ENCODE measurements at places on chromosomes 4 and X.
A peak's percentile ranks its signal among the peaks of the same experiment; 100 is the strongest.

DNA sequence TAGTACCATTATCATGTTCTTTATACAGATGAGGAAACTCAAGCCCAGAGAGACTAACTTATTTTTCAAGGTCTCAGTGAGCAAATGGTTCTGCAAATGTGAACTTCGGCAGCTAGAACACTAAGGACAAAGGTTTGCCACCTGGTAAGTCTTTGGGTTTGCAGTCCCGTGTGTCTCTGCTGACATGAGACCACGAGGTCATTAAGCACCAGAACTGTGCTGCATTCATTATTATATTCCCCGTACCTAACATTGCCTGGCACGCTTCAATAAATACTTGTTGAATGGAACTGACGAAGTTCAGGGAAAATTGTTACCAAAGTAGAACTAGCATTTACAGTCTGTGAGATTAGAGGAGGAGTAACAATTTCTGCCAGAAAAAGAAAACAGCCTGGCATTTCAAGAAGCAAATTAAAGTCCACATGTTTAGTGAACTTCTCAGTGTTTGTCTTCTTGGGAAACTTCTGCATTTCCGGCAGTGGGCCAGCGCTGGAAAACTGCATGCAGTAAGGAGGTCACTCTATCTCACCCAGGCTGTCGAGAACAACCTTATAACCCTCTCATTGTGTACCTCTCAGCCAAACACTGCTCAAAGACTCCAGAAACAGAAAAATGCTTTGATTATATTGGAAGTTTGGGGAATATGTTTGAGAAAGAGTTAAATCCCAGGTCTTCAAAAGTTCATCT is 67.4 kb upstream of the CPEB2 start:
- no peak for DNase-seq

GRCh38 chr4:142959173-142959572 is 113.1 kb upstream of the INPP4B start:
- peak; percentile 28 for DNase-seq

GRCh38 chr4:55749666-55750065 is 69.9 kb upstream of the EXOC1L start:
- no peak for DNase-seq

- DNase-seq = peak; percentile 33
Measured at GRCh38 chr4:88706574-88706973, 8.9 kb upstream of the NAP1L5 start.

- no peak for DNase-seq
Measured at GRCh38 chr4:170229006-170229405, 139.2 kb upstream of the AADAT start.

DNA sequence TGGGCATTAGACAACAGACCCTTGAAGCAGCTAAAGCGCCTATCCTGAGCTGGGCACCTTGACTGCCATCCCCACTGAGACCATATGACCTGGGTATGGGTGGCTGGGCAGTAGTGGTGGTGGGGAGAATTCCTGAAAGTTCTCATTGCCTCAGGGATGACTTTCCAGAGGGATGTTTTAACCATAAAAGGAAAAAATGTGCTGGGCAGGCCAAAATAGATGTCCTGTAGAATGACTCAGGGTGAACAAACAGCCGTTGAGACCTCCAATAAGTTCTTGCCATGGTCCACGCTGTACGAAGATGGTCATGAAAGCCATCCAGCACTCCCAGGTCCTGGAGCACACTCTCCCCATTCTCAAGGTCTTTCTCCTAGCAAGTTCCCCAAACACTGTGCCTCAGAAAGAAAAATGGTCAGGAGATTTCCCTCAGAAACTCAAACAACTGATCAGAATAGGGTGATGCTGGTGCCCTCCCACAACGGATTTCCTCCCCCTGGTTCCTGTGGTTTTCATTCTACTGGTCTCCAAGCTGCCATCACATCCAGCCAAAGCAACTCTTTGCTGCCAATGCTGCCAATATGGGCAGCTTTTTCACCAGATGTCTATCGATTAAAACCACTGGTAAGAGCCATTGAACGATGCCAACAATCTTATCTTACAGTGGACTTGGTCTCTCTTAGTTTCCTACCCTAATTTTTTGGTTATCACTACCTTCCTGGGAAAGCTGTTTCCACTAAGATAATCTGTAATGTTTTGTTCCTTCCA is 11.2 kb downstream of the CDKN2AIP start:
- DNase-seq = no peak

DNA sequence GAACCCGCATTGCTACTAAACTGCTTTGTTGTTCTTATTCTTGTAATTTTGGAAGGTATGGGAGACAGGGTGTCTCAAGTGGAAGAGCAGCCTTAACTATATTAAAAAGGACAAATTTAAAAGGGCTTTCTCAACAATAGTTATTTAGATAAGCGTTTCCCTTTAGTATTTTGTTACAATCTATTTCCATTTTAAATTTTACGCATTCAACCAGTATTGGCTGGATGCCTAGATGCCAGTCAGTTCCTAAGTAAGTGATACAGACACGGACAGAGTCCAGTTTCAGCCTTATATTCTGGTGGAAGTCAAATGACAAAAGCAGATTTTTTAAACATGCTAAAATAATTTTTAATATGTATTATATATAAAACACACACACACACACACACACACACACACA is 28.3 kb downstream of the FAT1 start:
- DNase-seq = no peak

- DNase-seq = no peak
Measured at GRCh38 chr4:21763855-21764254, 184.7 kb downstream of the KCNIP4 start.

- DNase-seq = no peak
Measured at GRCh38 chr4:8610858-8611616, 18.5 kb downstream of the CPZ start.

DNA sequence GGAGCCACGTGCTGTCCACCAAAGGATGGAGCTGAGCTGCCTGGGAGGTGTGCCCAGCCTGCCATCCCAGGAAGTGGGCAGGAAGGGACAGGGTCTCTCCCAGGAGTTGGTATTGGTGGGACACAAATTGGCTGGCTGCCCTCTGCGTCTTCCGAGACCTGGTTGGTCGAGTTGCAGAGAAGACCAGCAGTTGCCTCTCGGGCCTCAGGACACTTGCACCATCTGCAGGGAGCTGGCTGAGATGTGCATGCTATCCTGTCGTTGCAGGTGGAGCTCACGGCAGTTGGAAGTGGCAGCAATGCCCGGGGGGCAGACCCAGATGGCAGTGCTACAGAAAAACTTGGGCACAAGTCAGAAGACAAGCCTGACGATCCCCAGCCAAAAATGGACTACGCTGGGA is 30.2 kb downstream of the BCORL1 start:
- DNase-seq = no peak

GRCh38 chr4:14168919-14169318 is 541.4 kb upstream of the BOD1L1 start:
- peak; percentile 82 for DNase-seq

GRCh38 chr4:90181644-90182043 is 54.5 kb downstream of the CCSER1 start:
- DNase-seq = no peak

- DNase-seq = no peak
Measured at GRCh38 chr4:41579043-41579442, 41.1 kb downstream of the LIMCH1 start.

DNA sequence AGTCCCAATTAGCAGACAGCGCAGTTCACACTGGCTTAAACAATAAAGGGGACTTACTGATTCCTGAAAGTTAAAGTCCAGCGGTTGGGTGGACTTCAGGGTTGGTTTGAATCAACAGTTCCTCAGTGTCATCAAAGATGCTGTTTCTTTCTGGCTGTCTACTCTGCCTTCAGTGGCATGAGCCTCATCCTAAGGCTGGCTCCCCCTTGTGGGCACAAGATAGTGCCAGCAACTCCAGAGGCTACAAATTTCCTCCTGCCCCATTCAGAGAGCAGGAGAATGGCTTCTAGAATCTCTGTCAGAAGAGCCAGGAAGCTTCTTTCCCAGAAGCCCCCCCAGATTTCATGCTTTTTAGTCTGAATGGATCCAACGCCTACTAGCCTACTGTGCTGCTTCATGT is 82.4 kb upstream of the MTM1 start:
- no peak for DNase-seq

GRCh38 chrX:52280812-52281211 is 88.0 kb upstream of the XAGE2 start:
- DNase-seq = no peak

GRCh38 chr4:109953556-109953955 is 40.9 kb downstream of the EGF start:
- no peak for DNase-seq

- DNase-seq = no peak
Measured at GRCh38 chr4:19348746-19349145, 903.0 kb upstream of the SLIT2 start.

DNA sequence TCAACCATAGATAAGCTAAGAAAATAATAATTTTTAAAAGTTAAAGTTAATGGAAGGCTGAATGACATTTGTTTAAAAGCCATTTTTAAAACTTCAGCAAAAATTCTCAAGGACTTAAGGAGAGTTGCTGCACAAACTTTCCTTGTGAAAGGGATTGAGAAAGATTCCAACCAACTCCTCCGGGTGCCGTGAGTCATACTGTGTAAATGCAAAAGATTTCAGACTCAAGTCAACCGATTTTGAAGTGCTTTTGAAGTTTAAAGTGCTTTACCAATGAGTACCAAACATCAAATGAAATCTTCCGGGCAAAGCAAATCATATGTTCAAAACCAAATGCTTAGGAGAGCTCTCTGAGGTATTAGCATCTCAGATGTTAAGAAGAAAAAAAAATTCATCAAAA is 31.4 kb downstream of the VCX2 start:
- DNase-seq = peak; percentile 5

GRCh38 chr4:69984030-69984443 is 11.7 kb upstream of the STATH start:
- DNase-seq = peak; percentile 66

- DNase-seq = no peak
Measured at GRCh38 chr4:155837203-155837796, 28.8 kb downstream of the ASIC5 start.

DNA sequence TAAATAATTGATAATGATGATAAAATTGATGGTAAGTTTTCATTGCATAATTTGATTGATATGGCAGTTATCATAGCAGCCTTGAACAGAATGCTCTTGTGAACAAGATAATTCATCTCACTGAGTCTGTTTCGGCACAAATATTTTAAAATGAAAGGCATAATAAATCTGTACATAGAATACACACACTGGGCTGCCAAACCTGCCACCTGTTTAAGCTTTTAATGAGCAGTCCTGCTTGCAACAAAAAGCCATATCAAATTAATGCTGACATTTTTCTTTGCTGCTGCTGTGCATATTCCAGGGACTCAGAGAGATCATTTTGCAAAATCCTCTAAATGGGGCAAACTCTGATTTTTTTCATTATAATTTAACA is 201.1 kb downstream of the ARHGAP24 start:
- no peak for DNase-seq

- DNase-seq = no peak
Measured at GRCh38 chr4:173332021-173332487, 2.1 kb downstream of the HMGB2 start.

GRCh38 chrX:124651031-124651430 is 304.7 kb downstream of the SH2D1A start:
- DNase-seq = no peak

DNA sequence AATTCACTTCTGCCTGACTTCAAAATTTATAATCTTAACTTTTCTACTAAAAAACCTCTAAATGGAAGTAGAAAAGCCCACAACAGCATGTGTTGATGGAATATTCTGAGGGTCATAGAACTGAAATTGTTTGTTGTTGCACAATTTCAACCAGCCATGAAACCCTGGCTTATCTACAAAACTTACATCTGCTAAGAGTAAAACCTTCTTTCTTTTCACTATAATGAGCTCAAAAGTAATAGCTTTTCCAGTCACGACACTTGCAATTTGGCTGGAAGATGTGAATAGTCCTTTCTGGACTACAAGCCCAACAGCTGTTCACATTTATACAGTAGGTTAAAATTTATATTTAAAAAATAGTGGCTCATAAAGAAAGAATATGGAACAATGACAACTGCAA is 250.0 kb downstream of the GPAT3 start:
- no peak for DNase-seq

DNA sequence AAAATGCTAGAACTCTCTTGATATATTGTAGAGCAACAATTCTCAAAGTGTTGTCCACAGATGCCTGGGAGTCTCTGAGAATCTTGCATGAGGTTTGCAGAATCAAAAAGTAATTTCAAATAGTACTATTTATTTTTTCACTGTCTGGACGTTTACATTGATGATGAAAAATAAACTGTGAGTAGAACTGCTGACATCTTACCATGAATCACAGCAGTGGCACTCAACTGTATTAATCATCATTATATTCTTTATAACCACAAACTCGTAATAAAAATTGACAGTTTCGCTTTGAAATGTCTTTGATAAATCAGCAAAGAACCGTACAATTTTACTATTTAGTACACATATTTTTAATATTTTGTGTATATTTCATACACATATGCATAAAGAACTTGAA is 94.5 kb downstream of the NAF1 start:
- DNase-seq = no peak

DNA sequence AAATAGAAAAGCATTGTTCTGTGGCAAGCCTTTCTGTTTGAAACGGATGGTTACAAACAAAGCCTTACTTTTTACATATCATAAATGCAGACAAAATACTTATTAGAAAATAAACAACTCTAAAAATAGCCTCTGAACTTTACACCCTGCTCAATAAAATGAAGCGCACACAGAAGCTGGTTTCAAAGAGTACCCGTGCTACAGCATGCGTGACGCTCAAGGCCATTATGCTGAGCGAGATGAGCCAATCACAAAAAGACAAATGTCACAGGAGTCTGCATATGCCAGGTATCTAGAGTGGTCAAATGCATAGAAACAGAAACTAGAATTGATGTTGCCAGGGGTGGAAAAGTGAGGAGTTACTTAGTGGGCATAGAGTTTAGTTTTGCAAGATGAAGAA is 326.5 kb upstream of the GATB start:
- DNase-seq = no peak

DNA sequence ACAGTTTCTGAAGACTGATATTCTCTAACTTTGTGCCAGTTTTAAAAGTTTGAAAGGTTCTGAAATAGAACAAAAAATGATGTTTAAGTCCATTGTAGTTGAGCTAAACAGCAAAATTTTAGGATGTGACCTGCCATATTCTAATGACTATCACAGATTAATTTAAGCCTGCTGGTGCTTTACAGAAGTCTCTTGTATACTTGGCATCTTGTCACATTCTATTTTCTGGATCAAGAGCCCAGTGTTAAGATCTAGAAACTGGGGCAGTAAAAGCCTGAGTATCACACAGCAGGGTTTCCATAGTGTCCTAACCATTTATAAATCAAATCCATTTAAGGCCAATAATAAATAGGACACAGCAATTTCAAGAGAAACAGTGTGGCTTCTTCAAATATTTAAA is 12.4 kb downstream of the FSTL5 start:
- no peak for DNase-seq

GRCh38 chrX:20857746-20858145 is 516.5 kb upstream of the CNKSR2 start:
- peak; percentile 31 for DNase-seq

Data from skeletal muscle cell (primary cell).